Activated naive CD8-positive, alpha-beta T cell treated with anti-CD3 and anti-CD28 coated beads for 36 hours (primary cell): ENCODE measurements at places on chromosomes 3 and 15. TPM values are rescaled to one million over a fixed set of nuclear protein-coding genes. Genes with fewer than 3 reads are reported as not detected.

Gene CHST2
- total RNA-seq: 12.0 TPM

DNA sequence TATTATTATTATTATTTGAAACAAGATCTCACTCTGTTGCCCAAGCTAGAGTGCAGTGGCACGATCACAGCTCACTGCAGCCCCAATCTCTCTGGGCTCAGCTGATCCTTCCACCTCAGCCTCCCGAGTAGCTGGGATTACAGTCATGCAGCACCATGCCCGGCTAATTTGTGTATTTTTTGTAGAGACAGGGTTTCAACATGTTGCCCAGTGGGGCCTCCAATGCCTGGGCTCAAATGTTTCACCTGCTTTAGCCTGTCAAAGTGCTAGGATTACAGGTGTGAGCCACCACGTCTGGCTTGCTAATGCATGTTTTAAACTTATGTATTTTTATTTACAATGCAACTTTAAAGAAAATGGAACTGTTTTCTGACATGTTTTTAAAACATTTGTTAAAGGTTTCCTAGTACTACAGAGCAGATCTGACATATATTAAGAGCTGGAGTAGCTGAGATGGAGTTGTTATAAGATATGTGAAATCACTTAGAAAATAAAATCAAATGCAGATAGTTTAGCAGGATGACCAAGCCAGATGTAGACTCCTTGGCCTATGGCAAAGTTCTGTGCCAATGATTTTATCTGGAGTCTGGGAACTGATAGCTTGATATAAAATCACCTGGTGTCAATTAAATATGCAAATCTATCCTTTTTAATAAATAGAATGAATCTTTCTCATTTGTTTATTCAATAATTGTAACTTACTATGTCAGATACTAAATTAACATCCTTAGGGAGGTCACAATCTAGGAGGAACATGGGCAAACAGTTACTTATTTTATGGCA, 310.1 kb upstream of the NAALADL2 start:
- no peak for DNase-seq

DNA sequence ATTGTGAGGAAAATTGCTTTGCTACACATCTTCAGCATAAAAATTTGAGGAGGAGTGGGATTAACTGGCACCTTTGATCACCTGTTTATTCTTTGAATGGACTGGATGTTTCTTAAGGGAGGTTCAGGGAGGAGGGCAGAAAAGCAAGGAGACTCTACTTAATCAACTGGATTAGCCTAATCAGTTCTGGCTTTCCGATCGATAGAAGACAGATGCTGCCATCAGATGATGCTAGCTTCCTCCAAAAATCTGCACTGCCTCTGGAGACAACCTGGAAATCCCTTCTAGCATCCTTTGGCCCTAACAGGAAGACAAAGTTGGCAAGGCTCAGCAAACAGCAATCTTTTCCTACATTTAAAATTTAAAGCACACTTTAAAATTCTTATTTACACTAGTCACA, 197.8 kb downstream of the EBLN2 start:
- DNase-seq: no peak

Gene RAB6B
- 0.29 TPM for total RNA-seq

Gene IMPDH2
- 532 TPM for total RNA-seq

Gene HTR3E
- not detected for total RNA-seq

Gene CPNE9
- total RNA-seq: not detected
